ENCODE measurements at places on chromosomes 12 and 14.

DNA sequence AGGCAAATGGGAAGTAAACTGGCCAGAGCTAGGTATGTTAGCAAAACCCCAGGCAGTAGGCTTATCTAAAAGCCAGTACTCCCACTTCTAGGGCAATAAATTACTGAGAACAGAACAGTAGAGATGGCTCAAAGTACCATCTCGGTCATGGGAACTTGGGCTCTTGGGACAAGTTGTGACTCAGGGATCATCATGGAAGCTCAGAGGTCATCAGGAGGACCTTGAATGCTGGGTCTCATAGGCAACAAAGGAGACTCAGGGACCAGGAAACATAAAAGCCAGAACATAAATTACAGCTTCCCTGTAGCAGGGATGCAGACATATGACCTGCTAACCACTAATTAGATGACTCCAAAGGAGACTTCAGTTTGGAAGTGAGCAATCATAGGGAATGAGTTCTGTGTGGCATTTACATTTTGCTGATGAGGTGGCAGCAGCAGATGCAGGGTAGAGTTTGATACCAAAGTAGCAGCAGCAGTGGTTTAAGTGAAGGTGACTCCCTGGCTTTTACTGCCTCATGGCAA lies 97.6 kb upstream of the SCAF11 start:
- DNase-seq = no peak

DNA sequence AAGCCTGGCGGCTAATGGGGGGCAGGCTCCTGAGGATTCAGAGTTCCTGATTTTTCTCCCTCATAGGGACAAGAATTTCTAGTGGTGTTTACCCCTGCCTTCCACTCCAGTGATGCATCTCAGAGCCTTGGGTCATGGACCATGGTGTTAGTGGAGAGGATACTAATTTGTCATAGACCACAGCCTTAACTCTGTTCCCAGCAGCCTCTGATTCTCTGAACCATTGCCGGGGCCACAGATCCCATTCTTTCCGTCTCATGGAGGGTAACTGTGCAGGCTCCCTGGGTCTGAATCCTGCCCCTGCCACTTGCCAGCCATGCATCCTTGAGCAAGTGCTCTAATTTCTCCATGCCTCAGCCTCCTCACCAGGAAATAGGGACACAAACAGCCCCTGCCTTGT lies 55.1 kb downstream of the RPH3A start:
- DNase-seq = no peak

GRCh38 chr14:26791117-26791806 lies 193.4 kb upstream of the NOVA1 start:
- no peak for DNase-seq

DNA sequence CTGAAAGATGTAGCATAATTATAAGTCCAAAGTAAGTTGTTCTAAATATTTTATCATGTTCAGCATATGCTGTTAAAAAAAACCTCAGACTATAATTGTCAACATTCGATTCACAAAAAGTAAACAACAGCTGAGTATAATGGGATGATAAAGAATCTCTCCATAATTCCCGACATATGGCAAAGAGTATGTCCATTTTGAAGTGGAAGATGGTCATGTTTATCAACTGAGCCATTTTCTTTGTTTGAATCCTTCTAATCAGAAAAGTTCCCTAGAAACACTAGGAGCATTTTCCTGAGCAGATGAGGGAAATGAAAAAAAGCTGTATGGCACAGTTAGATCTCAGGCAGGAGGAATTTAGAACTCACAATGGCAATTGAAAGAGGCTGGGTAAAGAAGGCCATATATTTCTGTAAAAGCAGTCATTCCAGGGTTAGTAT lies 192.1 kb upstream of the AMIGO2 start:
- no peak for DNase-seq

DNA sequence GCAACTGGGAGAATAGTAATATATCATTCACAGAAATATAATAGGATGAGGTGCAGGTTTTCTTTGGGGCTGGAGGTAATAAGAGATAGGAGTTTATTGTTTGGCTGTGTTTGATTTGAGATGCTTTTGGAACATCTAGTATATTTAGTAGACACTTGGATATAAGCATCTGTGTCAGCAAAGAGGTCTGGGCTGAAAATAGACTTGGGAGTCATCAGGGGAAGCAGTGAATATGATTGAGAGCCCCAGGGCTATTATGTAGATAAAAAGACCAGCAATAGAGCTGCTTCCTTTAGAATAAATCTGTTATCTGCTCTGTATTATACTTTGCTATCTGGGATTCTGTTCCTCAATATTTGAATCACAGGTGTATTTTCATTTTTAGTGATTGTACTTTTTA lies 36.6 kb downstream of the SPATA7 start:
- DNase-seq = no peak

DNA sequence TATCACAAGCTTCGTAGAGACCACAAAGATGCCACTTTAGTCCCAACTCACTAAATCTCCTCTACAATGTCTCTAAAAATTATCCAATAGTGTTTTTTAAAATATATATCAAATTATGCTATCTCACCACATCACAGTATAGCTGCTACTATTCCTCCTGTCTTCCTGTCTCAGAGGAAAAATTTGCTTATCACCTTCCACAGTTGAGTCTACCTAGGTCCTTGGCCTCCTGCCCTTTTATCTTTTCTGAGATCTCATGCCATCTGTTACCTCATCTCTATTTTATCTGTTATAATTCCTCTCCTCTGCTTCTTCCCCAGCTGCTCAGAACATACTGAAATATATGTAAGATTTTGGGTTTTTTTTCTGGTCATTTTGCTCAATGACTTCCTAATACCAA lies 568.2 kb downstream of the DIO2 start:
- no peak for DNase-seq

DNA sequence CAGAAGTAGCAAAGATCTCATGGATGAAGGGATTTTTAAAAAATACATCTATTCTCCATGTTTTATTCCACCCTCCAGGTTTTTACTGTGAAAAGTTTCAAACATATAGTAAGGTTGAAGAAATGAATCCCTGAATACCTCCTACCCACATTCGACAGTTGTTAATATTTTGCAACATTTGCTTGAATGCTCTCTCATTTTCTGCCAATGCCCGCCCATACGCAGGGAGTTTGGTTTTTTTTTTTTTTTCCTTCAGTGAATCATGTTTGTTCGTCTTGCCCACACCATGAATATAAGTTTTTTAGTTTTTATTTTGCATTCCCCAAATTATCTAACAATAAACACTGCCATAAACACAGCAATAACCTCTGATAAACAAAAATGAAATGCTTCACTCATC lies 82.9 kb downstream of the MAP1LC3B2 start:
- no peak for DNase-seq

DNA sequence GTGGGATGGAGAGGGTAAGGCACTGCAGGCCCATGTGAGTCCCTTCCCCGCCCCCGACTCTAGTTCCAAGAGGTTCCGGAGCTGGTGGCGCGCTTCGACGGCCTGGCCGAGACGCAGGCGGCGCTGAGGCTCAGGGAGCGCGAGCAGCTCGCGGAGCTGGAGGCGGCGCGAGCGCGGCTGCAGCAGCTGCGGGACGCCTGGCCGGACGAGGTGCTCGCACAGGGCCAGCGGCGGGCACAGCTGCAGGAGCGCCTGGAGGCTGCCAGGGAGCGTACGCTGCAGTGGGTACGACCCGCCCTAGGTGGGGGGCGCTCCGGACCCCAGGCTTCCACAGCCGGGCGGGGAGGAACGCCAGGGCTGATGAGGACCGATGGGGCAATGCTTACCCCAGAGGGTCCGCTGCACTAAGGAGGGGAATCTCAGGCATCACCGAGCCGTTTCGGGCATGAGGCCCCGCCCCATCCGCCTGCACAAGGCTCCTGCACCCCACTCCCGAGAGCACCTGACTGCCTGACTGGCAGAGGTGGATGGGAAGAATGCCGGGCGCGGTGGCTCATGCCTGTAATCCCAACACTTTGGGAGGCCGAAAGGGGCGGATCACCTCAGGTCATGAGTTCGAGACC lies 4.9 kb downstream of the CFAP73 start:
- DNase-seq = no peak

- no peak for DNase-seq
Observed at GRCh38 chr12:125283521-125283920, 218.3 kb downstream of the AACS start.

- DNase-seq = no peak
Observed at GRCh38 chr14:70203686-70204085, 14.9 kb upstream of the SLC8A3 start.

DNA sequence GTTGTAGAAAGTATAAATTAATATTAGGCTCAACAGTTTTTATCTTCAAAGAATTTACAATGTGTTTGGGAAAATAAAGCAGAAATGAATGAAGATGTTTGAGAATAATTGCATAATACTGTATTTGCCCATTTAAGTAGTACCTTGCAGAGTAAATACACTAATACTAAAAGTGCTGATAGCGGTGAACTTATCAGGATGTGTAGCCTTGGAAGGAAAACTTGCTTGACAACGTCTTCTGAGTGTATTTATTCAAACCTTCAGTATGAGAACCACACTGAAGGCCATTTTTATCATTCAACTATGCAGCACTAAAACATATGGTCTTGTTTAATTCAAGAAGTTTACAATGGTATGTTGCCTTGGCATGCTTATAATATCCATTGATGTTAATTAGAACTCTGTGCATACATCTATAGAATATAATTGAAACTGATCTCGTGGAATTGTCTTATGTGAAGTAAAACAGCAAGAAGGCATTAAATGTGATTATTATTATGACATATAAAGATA lies 41.3 kb downstream of the MSRB3 start:
- no peak for DNase-seq

DNA sequence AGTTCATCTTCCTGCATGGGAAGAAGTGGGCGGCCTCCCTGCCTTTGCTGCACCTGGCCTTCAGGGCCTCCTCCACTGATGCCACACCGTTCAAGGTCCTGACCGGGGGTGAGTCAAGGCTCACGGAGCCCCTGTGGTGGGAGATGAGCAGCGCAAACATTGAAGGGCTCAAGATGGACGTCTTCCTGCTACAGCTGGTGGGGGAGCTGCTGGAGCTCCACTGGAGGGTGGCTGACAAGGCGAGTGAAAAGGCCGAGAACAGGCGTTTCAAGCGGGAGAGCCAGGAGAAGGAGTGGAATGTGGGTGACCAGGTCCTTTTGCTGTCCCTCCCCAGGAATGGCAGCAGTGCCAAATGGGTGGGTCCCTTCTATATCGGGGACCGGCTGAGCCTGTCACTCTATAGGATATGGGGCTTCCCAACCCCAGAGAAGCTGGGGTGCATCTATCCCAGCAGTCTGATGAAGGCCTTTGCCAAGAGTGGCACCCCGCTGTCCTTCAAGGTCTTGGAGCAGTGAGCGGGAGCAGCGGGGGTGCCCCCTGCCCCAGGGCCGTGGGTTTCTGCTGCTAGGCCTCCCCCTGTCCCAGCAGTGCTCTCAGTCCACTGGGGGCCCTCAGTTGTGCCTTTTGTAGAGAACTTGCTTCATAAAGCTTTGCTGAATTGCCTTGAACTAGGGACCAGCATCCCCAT lies 12.4 kb downstream of the CBLN3 start:
- no peak for DNase-seq

GRCh38 chr12:85688837-85689236 lies 147.4 kb downstream of the RASSF9 start:
- no peak for DNase-seq

DNA sequence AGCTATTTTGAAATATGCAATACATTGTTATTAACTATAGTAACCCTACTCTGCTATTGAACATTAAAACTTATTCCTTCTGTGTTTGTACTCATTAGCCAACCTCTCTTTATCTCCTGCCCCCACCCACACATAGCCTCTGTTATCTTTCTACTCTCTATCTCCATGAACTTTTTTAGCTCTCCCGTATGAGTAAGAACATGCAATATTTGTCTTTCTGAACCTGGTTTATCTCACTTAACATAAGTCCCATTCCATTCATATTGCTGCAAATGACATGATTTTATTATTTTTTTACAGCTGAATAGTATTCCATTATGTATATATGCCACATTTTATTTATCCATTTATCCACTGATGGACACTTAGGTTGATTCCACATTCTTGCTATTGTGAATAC lies 79.0 kb upstream of the AMIGO2 start:
- no peak for DNase-seq

GRCh38 chr12:76252031-76252430 lies 96.2 kb downstream of the BBS10 start:
- DNase-seq = no peak

DNA sequence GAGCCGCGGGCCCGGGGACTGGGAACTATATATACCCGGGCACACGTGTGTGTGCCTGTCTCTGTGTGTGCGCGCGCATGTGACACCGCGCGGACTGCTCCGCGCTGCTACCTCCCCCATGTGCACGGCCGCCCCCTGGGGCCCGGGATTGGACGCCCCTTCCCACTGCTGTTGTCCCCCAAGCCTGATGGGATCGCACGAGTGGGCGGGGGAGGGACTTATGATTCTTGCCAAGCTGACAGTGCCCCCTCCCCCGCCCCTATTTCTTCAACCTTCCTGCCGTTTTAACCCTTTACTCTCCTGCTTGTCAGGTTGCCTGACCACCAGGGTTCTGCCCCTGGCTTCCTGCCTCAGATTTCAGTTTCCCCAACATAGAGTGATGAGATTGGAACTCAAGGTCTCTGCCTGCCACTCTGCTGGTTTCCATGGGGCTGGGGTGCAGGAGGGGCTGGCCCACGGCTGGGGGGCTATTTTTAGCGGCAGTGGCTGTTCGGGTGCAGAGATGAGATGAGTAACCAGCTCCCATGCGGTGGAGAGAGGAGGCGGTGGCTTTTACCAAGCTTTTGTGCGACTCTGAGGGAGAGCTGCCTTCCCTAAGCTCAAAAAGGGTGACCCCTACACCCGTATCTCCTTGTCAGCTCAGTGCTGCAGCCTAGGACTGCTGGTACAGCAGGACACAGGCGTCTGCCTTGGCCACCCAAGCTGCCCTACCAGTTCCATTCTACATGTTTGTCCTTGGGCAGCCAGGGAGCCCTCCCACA lies at the start of gene DDN:
Gene DDN (minus strand): TSS at position 5 of the 761 bp plus-strand sequence. CDS start 88 bp downstream, outside the sequence.
- no peak for DNase-seq

- DNase-seq = no peak
Observed at GRCh38 chr14:63457498-63457897, 85.7 kb downstream of the PPP2R5E start.

DNA sequence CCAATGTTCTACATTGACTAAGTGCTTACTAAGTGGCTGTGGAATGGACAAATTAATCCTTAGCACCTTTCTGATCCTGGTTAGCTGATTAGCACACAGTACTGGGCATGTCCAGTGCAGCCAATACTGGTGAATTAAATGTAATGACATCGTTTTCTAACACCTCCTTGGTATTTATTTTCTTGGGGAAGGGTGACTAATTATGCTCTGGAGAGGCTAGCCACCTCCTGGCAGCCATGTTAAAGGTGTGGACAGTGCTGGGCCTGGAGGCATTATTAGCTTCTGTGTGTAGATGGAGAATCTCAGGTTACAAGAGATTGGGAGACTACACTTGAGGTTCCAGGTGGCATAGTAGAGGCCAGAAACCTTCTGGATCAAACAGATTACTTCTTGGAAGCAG lies 230.9 kb upstream of the DDHD1 start:
- DNase-seq = no peak

DNA sequence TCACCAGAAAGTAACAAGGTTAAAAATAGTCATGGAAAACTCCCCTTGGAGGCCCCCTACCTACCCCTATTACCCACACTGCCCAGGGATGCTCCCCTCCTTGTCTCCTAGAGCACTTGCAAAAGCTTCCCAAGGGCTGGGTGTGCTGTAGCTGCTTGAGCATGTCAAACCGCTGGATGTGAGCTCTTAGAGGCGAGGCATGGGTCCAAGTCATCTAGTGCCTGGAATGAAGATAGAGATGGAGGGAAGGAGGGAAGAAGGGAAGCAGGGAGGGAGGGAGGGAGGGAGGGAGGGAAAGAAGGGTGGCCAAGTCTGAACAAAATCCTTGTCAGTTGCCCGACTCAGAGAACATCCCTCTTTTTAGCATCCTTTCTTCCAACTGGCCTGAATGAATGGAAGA lies 43.1 kb downstream of the LTBP2 start:
- no peak for DNase-seq
